SJSA1 (cell line): ENCODE measurements at places on chromosomes 5 and 9.

GRCh38 chr5:156971848-156972525 is 9.0 kb upstream of the TIMD4 start:
- no peak for DNase-seq

- no peak for DNase-seq
These were observed at the start of gene HMCN2 for GRCh38 chr9:130265431-130266235. Gene HMCN2 (plus strand): TSS chr9:130265760. CDS start chr9:130265879, 119 bp downstream.

- no peak for DNase-seq
These were observed 528.0 kb upstream of the SEMA6A start for GRCh38 chr5:117102591-117102990.

- no peak for DNase-seq
These were observed 12.1 kb downstream of the CXCL14 start for GRCh38 chr5:135566422-135567400.

DNA sequence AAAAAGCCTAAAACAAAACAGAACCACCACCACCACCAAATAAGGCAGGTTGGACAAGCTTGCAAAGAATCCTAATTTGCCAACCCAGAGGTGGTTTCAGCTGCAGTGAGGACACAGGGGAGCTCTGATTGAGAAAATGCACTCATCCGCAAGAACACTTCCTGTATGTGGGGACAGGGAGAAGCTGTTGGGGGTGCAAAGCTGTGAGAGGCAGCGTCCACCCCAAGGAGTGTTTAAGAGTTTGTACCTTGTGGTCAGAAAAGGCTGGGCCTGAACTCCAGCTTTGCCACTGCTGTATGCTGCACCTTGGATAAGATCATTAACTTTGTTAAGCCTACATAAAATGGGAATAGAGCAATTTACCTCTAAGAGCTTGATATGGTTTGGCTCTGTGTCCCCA is 511.7 kb downstream of the BNC2 start:
- DNase-seq: no peak

GRCh38 chr9:105475302-105475701 is 27.5 kb downstream of the FSD1L start:
- no peak for DNase-seq

DNA sequence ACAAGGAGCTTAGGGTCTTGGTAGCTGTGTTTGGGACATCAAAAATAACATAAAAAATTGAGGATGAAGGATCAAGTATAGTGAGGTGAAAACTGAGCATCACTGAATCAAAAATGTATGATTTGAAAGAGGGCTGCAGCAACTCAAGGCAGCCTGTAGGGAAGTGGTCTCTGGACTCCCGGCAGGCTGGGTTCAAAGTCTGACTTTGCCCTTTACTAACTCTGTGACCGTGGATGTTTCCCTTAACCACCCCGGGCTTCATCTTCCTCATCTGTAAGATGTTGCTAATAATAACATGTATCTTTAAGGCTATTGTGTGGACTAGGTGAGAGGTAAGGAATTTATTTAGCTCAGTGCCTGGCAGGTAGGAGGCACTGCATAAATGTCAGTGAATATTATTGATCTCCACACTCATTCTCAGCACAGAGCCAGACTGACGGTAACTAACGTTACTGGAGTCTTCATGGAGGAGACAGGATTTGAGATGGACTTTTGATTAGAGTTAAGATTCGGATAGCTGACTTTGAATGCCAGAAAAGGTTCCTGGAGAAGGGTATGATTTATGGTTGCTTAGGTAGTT is 367.3 kb downstream of the NDUFS4 start:
- DNase-seq: no peak

GRCh38 chr5:165029099-165029870 is 1523.9 kb downstream of the MAT2B start:
- no peak for DNase-seq

- DNase-seq: no peak
These were observed 42.0 kb downstream of the SREK1 start for GRCh38 chr5:66186108-66186507.

DNA sequence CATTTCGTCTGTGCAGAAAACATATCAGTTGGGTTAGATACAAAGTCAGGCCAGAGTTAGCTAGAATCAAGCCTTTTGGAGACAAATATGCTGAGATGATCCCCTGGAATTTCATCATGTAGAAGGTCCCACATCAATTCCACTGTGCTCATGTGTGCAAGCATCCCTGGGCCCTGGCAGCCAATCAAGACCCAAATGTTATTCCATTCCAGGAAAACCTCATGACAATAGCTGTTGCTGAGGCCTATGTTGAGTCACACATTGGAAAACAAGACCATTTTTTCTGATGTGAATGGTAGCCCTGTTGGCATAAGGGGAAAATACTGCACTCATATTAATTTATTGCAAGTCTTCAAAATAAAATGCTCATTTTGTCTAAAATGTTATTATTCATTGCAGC is 11.5 kb downstream of the SPOCK1 start:
- DNase-seq: no peak

DNA sequence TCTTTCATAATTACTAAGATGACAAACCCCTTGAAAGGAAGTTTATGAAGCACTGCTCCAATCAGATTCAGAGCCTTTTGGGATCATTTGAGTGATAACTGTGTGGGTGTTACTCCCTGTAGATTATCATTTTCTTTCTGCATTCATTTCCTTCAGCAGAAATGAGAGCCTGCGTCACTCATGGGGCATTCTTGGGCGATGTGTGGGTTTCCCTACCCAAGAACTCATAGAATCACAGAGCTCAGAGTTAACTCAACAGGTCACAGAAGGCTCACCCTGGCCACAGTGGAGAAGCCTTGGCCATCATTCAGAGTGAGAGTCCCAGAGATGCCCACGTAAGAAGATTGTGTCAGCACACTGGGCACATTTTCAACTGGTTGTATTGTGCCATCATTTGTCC is 401.9 kb downstream of the TLE4 start:
- no peak for DNase-seq

DNA sequence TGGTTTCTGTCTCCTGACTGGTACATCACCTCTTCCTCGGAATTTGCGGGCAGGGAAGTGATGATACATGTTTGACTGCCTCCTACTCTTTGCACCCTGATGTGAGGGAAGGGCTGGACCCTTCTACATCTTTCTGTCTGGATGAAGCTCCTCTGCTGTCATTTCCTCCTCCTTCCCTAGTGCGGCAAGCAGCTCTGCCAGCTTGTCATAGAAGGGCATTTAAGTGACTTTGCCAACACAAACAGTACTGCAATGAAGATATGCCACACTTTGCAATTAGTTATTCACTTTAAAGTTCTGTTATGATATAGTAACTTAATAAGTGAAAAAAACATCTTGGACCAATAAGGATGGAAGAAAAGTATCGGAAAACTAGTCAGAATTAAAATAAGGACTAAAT is 48.5 kb upstream of the ABL1 start:
- DNase-seq: no peak

GRCh38 chr5:41347569-41347968 is 134.2 kb upstream of the C6 start:
- no peak for DNase-seq

DNA sequence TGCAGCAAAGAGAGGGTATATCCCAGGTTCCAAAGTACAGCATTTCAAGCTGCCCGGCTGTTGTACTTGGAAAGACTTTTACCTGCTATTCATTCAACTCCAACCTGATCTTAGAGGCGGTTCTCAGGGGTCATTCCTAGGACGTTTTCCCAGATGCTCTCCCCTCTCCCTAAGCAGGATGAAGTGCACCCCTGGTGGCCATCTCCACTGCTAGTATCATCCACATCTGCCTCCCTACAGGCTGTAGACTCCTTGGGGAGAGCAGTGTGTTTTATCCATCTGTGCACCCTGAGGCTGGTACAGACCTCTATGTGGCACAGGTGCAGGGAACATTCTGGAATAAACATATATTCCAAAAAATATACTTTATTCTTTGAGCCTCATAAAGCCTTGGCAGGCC is 56.8 kb downstream of the PTPN3 start:
- no peak for DNase-seq
